ENCODE measurements at places on chromosomes 7 and 10. TPM values are rescaled to one million over a fixed set of nuclear protein-coding genes. Genes with fewer than 3 reads are reported as not detected.

GRCh38 chr10:21518149-21518640 lies 7.3 kb downstream of the SKIDA1 start:
- DNase-seq, result no peak
- no peaks in the 10 kb centered on the region for H3K36me3 ChIP-seq
- peaks cover 53% of the 10 kb centered on the region for H3K27me3 ChIP-seq
- H3K27ac ChIP-seq, result peak overlapping the region; percentile 76

WEE2 gene
- not detected for total RNA-seq

SPDYE18 gene
- total RNA-seq, result 1.5 TPM

DNA sequence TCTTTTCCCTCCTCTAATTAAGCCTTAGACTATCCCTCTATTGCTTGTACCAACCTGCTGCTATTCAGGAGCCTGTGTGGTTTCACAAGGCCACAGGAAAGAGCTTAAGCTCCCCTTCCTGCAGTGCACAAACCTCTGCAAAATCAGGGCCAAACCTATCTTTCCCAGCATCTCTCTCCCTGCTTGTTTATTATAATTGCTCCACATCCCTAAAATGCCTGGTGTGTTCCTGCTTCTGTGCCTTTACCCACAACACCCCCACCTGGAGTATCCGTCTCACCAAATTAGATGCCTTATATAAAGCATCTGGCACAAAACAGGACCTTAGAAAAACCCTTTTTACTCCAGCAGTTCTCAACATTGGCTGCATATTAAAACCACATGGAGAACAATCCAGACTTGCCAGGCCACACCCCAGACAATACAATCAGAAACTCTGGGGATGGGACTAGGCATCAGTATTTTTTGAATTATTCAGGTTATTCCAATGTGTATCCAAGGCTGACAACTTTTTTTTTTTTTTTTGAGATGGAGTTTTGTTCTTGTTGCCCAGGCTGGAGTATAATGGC lies 16.7 kb downstream of the SEC31B start:
- no peak overlapping the region for H3K27ac ChIP-seq
- H3K36me3 ChIP-seq, result peaks cover 73% of the 10 kb centered on the region
- H3K27me3 ChIP-seq, result no peaks in the 10 kb centered on the region
- no peak overlapping the region for H3K4me3 ChIP-seq
- no peaks in the 10 kb centered on the region for H3K4me1 ChIP-seq
- DNase-seq, result no peak

- no peak overlapping the region for H3K4me3 ChIP-seq
- peaks cover 5% of the 10 kb centered on the region for H3K36me3 ChIP-seq
- H3K27ac ChIP-seq, result no peak overlapping the region
- H3K4me1 ChIP-seq, result peaks cover 7% of the 10 kb centered on the region
- DNase-seq, result no peak
Observed at GRCh38 chr7:94432817-94433216, 38.1 kb downstream of the COL1A2 start.

DNA sequence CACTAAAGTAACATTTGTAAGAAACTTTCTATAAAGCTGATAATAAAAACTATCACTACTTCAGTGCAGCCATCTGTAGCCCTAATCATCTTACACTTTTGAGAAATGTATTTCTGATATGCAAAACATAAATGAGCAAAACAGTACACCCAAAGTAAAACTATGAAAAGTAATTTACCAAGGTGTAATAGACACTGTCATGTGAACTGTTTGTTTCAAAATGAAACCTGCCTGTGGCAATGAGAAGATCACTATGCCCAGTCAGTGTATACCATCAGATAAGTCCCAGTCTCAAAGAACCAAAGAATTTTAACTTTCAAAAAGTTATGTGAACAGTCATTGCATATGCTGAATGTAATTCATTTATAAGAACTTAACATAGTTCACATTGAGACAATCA lies 398.1 kb downstream of the CDC14C start:
- no peaks in the 10 kb centered on the region for H3K36me3 ChIP-seq
- H3K4me1 ChIP-seq, result no peaks in the 10 kb centered on the region
- no peak overlapping the region for H3K4me3 ChIP-seq
- no peaks in the 10 kb centered on the region for H3K27me3 ChIP-seq
- DNase-seq, result no peak

GRCh38 chr10:127920306-127921074 lies 13.6 kb downstream of the PTPRE start:
- no peaks in the 10 kb centered on the region for H3K27me3 ChIP-seq
- no peak for DNase-seq
- H3K4me1 ChIP-seq, result peaks cover 67% of the 10 kb centered on the region

GRCh38 chr7:77444123-77444522 lies 28.0 kb upstream of the GSAP start:
- H3K4me1 ChIP-seq, result peaks cover 6% of the 10 kb centered on the region
- no peak overlapping the region for H3K4me3 ChIP-seq
- no peak for DNase-seq
- no peaks in the 10 kb centered on the region for H3K27me3 ChIP-seq
- H3K36me3 ChIP-seq, result no peaks in the 10 kb centered on the region

- no peak overlapping the region for H3K27ac ChIP-seq
- H3K4me3 ChIP-seq, result no peak overlapping the region
- H3K4me1 ChIP-seq, result no peaks in the 10 kb centered on the region
- H3K27me3 ChIP-seq, result no peaks in the 10 kb centered on the region
- no peak for DNase-seq
Observed at GRCh38 chr10:69792341-69792740, 9.4 kb upstream of the COL13A1 start.

- no peaks in the 10 kb centered on the region for H3K36me3 ChIP-seq
Observed at GRCh38 chr7:91491868-91492267, 227.6 kb downstream of the FZD1 start.

GRCh38 chr10:61669849-61670248 lies 7.1 kb downstream of the CABCOCO1 start:
- H3K27ac ChIP-seq, result no peak overlapping the region
- H3K4me1 ChIP-seq, result no peaks in the 10 kb centered on the region
- no peaks in the 10 kb centered on the region for H3K36me3 ChIP-seq

DNA sequence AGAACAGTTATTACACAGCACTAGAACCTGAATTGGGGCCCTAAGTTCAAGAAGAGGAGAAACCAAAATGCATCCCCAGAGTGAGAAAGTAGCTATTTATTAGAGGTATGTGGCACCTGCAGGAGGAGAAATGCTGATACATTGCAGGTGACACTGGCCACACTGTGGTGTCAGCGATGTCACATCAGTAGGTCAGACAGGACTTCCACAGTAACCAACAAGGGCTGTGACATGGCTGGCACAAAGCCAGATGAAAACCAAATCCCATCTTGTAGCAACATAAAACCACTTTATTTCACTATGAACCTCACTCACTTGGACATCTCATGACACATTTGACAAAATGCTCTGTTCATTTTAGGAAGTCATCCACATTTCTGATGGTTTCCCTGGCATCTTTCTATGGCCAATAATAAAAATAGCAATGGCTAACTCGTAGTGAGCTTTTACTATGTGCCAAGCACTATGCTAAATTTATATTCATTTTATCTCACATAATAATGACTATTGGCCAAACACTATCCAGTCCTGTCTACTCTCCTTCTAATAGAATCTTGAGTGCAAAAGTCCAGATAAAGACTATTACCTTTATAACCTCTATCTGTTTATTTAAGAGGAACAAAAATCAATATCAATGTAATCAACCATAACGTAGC lies 154.2 kb downstream of the TSPAN12 start:
- no peaks in the 10 kb centered on the region for H3K36me3 ChIP-seq
- H3K27me3 ChIP-seq, result no peaks in the 10 kb centered on the region
- H3K27ac ChIP-seq, result no peak overlapping the region
- DNase-seq, result no peak

DNA sequence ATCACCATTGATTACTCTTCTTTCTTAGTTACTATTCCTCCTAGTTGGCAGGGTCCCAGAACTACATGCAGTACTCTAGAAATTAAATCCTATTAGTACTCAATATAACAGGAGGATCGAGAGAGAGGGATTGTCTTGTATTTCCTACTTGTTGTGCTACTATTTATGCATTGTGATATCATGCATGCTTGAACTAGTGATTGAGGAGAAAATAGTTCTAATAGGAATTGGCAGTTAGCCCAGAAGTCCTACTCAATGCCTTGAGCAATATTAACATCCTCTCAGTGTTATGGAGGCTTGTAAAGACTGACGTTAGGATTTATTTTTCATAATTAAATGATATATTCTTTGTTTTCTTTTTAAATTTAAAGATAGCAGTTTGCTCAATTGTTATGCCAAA lies 67.4 kb downstream of the FOXP2 start:
- no peak for DNase-seq
- H3K4me1 ChIP-seq, result no peaks in the 10 kb centered on the region
- no peak overlapping the region for H3K27ac ChIP-seq
- no peaks in the 10 kb centered on the region for H3K27me3 ChIP-seq
- no peaks in the 10 kb centered on the region for H3K36me3 ChIP-seq

DNA sequence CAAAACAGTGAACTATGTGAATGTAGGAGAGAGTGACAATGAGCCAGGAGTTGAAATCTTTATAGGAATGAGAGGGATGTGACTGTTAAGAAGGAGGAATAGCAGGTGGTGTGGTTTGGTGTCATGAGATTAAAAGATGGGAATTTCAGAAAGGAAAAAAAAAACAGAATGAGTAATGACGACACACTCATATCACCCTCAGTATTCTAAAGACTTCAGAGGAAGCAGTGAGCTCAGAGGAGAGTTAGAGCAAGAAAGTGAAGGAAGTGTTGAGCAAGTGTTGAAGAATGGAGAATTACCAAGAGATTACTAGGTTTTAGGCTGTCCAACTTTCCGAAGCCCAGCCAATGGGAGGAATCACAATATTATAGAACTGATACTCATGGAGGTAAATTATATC lies 220.5 kb upstream of the HGF start:
- H3K4me1 ChIP-seq, result no peaks in the 10 kb centered on the region
- H3K4me3 ChIP-seq, result no peak overlapping the region
- no peaks in the 10 kb centered on the region for H3K36me3 ChIP-seq
- DNase-seq, result no peak
- H3K27me3 ChIP-seq, result no peaks in the 10 kb centered on the region
- no peak overlapping the region for H3K27ac ChIP-seq
